Stimulated activated CD4-positive, alpha-beta T cell treated with anti-CD3 and anti-CD28 coated beads, Interleukin-15, amount 100 ng/mL, for 1 hour (primary cell): ENCODE measurements at places on chromosomes 2 and 18.
A peak's percentile ranks its signal among the peaks of the same experiment; 100 is the strongest.

DNA sequence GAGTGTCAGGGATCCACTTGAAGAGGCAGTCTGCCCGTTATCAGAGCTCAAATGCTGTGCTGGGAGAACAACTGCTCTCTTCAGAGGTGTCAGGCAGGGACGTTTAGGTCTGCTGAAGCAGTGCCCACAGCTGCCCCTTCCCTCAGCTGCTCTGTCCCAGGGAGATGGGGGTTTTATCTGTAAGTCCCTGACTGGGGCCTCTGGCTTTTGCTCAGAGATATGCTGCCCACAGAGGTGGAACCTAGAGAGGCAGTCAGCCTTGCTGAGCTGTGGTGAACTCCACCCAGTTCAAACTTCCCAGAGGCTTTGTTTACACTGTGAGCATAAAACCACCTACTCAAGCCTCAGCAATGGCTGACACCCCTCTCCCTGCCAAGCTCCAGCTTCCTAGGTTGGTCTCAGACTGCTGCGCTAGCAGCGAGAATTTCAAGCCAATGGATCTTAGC lies 38.1 kb downstream of the PLEK start:
- DNase-seq, result no peak

GRCh38 chr2:26807788-26808460 lies 22.1 kb downstream of the CENPA start:
- DNase-seq, result no peak

DNA sequence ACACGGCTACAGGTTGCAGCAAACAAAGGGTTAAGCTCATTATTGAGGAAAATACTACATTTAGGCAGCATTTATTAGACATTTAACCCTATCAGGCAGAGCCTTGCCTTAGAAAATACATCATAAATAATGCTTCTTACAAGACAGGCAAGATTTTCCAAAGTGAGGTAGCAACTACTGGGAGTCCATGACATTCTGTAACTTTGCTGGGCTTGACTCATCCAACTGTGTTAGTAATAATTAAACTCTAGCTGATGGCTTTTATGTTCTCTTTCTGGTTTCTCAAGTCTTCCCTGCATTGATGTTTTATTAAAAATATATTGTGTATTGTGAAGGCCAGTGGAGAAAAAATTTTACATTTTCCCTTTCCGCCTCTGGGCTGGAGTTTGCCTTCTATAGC lies 291.3 kb downstream of the AFF3 start:
- DNase-seq, result no peak

DNA sequence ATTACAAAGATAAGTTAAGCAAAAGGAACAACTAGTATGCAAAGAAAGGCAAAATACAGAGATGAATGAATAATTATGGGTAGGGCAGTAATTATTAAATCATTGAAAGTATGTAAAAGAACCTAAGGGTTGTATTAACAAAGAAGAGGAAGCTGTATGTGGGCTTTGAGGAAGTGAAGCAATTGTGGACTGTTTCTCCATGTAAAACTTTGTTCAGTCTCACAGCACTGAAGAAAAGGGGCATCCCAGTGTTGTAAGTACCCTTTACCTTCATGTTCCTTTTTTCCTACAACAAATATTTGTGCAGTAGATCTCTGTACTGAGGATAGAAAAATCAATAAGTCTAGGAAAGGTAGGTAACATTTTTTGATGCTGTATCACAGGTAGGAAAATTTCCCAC lies 388.7 kb upstream of the NRP2 start:
- DNase-seq, result no peak

DNA sequence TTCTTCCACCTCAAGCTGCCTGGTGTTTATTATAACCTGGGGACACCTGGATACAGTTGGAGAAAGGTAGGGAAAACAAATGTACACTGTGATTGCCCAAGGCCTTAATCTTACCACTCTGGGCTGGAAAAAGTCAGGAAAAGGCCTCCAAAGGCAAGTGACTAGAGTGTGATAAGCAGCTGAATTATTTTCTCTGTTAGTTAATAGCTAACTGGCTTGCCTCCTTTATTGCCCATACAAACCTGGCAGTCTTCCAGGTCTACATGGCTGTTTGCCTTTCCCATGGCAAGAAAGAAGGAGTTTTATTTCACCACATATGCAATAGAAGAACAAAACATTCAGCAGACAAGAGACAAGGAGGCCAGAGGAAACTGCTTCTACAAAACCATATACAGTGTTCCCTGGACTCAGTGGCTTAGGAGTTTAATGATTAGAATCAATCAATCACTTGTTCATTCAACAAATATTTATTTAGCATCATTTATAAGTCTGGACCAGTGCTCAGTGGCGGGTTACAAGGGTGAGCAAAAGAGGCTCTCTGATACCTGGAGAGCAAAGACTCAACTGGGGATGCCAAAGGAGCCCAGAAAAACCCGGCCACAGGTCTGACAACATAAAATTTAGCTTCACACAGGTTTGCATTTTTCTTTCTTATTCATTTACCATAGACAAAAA lies 27.5 kb upstream of the SUCLG1 start:
- no peak for DNase-seq

DNA sequence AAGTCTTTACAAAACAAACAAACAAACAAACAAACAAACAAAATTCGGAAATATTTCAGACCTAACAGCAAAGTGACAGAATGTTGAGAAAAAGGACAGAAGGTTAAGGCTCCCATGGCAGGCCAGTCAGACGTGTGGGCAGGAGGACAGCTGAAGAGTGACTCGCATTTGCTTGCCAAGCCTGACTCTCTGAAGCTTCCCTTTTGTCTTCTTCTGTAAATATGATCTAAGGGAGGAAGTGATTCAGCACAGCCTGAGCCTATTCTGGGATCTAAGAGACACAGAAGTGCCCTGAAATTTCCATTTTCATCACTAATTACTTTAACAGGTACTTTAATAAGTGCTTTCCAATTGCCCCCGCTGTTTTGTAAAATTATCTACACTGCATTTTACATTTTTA lies 134.0 kb upstream of the LYPD1 start:
- DNase-seq, result no peak

DNA sequence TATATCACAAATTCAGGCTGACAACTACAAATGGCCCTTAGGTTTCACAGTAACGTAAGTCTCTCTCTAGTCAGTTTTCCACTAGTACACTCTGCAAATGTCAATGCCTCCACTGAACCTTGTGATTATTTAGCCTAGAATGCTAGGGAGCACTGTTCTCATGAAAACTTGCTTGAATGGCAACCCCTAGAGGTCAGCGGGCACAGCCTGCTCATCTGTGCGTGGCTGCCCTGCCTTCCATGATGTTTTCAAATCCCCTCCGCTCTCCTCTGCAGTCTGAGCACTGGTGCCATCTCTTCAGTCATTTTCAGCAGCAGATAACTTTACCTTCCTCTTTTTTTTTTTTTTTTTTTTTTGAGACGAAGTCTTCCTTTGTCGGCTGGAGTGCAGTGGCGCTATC lies 84.1 kb upstream of the GULP1 start:
- DNase-seq, result no peak

DNA sequence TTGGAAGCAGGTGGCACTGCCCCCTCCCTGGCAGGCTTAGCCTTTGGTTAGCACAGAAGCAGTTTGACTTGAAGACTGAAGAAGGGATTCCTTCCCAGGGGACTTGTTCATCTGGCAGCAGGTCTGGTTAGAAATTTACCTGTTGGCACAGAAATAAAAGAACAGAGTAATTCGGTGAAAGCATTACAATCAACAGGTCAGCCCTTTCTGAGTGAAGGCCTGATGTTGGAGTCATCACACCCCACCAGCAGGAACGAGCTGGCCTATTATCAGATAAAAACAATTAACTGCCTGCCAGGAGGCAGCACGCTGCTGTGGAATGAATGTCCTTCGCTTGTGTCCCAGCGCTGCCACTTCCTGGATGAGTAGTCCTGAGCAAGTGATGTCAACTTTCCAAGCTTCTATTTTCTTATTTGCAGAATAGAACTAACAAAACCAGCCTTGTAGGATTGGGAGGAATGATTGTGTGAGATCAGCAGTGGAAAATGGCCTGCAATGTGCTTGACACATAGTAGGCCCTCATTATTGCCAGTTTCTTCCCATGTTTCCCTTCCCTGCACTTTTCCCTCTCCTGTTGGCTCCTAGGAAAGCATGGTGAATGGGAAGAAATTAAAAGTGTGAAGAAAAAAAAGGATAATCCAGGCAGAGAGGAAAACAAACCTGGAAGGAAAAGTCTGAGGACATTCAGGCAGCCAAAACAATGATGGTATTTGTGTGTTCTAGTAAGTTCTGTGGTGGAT lies 29.0 kb downstream of the LGALSL start:
- DNase-seq, result no peak

GRCh38 chr2:124668161-124668560 lies 643.1 kb downstream of the CNTNAP5 start:
- DNase-seq, result no peak

DNA sequence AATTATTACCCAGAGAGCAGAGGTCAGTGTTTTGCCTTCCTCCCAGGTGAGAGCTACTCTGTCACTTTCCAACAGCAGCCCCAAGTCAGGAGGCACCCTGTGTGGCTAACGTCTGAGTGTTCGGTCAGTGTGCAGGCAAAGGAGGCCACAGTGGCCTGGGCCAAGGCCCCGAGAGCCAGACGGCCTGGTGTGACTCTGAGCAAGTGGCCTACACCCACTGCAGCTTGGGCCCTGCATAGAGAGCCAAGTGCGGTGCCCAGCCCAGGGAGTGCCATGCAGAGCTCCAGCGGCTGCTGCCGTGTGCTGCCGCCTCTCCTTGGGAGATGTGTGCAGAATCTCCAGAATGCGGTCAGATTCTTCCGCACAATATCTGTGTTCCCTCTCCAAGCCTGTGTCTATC lies 70.4 kb downstream of the GNAL start:
- no peak for DNase-seq

- DNase-seq, result no peak
Measured at GRCh38 chr18:2325308-2325849, 245.9 kb downstream of the METTL4 start.

GRCh38 chr2:25936889-25937545 lies 45.3 kb downstream of the KIF3C start:
- DNase-seq, result no peak

- DNase-seq, result no peak
Measured at GRCh38 chr2:231884438-231885140, 41.6 kb downstream of the NPPC start.

DNA sequence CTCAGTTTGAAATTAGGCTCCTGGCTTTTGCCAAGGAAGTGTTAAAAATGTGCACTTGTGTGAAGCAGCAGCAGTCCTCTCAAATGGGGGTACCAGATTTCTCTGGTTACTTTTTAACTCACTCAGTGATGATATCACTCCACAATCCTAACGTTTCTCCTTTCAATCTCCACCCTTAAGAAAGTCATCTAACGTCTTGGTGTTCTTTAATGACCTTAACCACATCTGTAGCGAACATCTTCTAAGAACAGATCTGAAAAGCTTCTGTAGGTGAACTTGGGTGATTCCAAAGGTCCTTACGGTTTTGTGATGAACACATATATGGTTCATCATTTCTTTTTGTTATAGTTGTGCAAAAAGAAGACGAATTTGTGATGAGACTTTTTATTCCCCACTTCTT lies 73.2 kb downstream of the DOCK10 start:
- no peak for DNase-seq

GRCh38 chr2:197247083-197247482 lies 63.5 kb downstream of the ANKRD44 start:
- DNase-seq, result no peak

DNA sequence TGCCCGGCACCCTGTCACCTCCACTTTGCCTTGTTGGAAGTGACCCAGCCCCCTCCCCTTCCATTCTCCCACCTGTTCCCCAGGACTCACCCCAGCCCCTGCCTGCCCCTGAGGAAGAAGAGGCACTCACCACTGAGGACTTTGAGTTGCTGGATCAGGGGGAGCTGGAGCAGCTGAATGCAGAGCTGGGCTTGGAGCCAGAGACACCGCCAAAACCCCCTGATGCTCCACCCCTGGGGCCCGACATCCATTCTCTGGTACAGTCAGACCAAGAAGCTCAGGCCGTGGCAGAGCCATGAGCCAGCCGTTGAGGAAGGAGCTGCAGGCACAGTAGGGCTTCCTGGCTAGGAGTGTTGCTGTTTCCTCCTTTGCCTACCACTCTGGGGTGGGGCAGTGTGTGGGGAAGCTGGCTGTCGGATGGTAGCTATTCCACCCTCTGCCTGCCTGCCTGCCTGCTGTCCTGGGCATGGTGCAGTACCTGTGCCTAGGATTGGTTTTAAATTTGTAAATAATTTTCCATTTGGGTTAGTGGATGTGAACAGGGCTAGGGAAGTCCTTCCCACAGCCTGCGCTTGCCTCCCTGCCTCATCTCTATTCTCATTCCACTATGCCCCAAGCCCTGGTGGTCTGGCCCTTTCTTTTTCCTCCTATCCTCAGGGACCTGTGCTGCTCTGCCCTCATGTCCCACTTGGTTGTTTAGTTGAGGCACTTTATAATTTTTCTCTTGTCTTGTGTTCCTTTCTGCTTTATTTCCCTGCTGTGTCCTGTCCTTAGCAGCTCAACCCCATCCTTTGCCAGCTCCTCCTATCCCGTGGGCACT lies 4.5 kb downstream of the RETREG2 start:
- no peak for DNase-seq

DNA sequence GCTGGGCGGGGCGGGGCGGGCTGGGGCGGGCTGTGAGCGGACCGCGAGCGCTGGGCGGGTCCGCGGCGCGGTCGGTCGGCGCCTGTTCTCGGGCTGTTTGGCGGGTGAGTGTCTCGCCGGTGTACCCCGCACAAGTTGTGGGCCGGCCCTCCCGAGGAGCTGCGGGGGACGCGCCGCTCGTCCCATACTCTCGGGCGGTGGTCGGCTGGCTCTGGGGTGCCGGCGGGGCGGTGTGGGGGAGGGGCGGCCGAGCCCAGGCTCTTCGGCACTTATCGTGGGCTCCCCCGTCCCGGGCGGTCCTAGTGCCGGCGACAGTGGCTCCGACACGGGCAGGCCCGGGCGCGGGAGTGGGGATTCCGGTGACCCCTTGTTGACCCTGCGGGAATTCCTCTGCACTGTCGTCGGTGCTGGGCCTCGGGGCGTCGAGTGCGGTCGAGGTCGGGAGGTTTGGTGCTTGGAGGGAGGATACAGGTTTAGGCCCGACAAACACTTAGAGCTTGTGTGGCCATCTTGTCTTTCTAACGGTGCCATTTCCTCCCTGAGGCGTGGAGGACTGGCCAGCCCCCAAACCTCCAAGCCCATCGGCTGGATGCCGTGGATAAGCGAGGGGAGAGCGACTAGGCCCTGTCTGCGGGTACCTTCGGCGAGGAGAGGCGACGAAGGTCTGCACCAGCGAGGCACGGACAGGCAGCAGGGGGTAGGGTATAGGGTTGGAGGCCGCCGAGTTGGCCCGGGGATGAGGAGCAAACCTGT lies at the start of gene SEPTIN2:
Gene SEPTIN2 (plus strand): TSS at position 47 of the 753 bp plus-strand sequence. CDS start 8,308 bp downstream, outside the sequence.
- peak; percentile 64 for DNase-seq

DNA sequence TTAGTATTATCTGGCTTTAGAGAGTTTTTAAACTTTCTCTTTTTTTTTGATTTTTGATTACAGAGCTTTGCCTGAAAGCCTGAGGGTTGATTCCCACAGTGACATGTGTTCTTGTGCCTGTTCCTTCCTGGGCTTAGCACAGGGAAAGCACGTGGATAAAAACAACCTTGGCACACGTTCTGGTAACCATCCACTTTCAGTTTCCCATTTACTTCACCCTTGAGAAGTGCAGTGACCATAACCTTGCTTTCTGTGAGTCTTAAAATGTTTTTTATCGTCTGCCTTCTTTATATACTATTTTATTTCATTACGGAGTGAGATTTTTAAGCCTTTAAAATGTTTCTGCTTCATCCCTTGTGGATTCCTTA lies 11.5 kb downstream of the CD226 start:
- no peak for DNase-seq
